ENCODE measurements at places on chromosomes 2 and 18.
A peak's percentile ranks its signal among the peaks of the same experiment; 100 is the strongest.

- no peak for DNase-seq
Observed at GRCh38 chr2:33370636-33371265, 105.7 kb upstream of the RASGRP3 start.

GRCh38 chr2:113203901-113204519, 30.2 kb downstream of the PSD4 start:
- DNase-seq, result peak; percentile 64

GRCh38 chr18:52437161-52437560, 97.2 kb downstream of the DCC start:
- DNase-seq, result no peak

DNA sequence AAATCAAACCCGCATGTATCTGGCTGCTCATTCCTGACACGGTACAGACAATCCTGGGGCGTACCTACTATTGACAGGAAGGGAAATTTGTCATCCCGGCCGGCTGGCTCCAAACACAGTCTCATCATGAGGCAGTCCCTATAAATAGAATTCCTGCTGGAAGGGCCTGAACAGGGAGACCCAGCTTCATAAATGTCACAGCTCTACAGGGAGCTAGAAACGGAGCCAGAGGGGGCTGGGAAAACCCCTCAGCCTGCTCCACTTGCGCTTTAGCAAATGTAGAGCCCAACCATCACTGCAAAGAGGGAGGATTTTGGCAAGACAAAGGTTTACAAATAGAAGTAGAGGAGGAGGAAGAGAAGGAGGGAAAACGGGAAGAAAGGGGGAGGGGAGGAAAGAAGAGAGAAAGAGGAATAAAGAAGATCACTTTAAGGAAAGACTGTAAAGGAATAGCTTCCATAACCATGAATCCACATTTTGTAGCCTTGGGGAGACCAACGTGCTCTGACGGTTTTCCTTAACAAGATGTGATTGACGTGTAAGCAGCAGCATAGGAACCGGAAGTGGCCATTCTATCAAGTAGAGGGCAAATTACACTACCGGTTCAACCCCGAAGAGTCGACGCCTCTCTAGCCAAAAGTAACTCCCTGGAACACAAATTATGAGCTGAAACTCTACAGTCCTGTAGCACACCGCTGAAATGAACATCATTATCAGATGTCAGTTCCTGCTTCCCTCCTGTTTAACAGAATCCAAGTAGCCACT, 56.8 kb upstream of the TTN start:
- no peak for DNase-seq

DNA sequence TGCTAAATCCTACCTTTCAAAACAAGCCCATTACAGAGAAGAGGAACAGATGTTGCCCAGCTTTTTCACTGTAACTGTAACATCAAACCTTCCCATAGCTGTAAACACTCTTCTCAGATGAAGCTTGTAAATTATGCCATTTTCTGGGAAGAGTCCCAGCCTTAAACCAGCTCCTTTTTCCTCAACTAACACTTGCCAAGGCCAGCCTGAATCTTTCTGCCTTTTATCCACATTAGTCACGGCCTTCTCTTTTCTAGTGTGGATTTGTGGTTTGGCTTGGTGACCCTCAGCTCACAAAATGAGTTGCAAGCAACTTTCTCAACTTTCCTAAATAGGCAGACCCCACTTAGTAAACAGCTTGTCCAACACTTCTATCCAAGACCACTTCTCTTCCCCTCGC, 90.2 kb downstream of the CABLES1 start:
- DNase-seq, result no peak

DNA sequence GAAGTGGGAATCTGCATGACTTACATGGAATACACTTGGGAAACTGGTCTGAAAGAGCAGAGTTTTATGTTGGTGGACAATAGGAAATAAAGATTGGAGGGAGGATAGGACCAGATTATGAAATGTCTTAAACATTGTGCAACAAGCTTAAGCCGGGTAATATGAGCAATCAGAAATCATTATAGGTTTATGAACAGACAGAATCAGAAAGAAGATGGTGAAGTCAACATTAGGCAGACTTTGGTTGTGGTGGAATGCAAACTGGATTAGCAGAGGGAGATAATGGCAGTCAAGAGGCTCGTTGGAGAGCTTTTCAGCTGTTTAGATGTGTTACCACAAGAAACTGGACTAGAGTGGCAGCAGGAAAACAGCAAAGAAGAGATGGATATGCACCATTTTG, 43.5 kb downstream of the CRIM1 start:
- no peak for DNase-seq

DNA sequence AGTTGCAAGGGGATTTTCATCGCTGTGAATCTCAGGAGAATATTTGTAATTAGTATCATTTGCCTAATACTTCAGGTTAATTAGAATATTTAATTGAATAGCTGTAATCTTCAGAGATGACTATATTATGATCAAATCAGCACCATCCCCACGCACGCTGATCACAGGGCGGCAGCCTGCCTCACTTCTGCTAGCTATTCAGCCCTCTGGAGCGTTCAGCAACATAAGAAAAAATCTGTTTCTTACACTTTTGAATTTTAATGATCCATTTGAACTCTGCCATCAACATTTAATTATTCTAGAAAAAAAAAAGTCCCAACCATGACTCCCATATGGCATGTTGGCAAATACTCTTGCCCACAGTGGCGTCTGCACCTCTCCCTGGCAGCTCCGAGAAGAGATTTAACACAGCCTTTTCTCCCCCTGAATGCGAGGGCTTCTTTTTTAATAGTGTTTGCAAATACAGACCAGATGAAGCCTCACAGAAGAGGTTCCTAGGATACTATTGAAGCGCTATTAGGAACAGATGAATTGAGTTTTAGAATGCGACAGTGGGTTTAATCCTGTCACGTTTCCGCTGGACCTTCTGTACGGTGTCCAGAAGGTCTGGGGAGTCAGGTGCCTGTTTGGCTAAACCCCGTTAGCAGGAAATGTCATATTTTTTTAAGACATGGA, 731.9 kb upstream of the SALL3 start:
- DNase-seq, result no peak

- no peak for DNase-seq
Observed at GRCh38 chr2:29841386-29842004, 79.9 kb downstream of the ALK start.

DNA sequence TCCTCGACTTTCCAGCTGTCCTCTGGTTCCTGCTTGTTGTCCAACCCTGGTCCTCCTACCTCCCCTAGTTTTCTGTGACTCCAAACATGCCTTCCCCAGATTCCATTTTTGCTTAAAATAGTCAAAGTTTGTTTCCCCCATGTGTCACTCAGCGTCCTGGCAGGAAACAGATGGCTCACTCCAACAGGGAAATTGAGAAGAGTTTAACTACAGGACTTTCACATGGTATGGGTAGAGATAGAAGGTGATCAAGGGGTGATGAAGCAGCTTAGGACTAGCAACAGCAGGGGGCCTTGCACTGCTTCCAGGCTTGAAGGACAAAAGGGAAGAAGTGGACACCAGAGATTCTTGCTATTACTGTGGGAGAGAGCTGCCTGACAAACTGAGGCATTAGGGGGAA, 6.1 kb upstream of the CUL3 start:
- no peak for DNase-seq

- DNase-seq, result peak; percentile 18
Observed at GRCh38 chr2:102848366-102848839, 86.6 kb downstream of the TMEM182 start.

DNA sequence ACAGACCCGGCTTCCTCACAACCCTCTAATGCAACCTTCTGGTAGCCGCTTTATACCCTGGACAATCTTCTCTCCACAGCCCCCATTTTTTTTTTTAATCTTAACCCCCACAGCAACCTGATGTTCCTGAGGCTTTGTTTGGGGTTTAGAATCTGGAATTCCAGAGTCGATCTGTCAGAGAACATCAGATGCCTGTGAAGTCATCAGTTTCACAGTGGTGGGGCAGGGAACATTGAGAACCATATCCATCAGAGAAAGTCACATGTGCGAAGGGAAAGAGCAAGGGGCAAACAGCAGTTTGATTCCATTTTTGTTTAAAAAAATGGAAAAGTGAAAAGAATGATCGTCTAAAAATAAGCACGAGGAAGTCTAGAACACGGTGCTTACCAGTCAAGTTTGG, 20.6 kb downstream of the NPAS2 start:
- no peak for DNase-seq

- no peak for DNase-seq
Observed at GRCh38 chr2:209845666-209846065, 74.0 kb downstream of the UNC80 start.

- DNase-seq, result no peak
Observed at GRCh38 chr2:102290594-102290993, 20.8 kb upstream of the IL1RL1 start.

DNA sequence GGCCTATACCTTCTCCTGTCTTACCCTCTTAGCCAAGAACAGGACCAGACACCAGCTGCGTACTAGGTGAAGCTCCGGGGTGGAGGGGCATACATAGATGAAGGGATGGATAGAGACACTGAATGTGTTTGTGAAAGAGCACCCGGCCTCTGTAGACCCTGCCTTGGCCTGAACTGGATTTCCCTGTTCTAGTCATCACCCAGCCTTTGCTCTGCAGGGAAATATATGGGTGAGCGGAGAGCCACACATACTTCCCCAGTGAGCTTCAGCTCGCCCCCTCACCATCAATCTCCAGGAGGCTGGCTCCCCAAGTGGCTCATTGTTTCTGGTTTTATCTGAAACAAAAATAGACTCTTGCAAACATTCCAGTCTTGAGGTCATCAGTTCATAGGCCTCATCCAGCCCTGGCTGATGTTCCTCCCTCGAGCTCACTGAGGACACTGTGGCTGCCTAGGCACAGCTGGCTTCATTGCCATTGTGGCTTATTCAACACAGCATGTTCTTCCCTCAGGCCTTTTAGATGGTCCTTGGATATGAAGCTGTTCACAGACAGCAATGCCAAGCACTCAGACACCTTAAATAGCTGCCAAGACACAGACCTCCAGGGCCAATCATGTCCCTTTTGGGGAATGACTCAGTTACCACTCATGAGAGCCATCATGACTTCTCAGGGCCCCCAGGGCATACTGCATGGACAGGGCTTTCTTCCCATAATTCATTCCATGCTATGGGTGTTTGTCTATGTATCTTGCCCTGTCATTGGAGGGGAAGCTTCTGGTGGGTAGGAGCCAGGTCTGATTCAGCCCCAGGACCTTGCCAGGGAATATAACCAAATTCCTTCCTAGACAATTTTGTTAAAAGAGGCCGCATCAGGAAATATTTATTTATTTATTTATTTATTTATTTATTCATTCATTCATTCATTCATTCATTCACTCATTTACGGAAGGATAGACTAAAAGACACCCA, 82.4 kb downstream of the TTC32 start:
- no peak for DNase-seq

DNA sequence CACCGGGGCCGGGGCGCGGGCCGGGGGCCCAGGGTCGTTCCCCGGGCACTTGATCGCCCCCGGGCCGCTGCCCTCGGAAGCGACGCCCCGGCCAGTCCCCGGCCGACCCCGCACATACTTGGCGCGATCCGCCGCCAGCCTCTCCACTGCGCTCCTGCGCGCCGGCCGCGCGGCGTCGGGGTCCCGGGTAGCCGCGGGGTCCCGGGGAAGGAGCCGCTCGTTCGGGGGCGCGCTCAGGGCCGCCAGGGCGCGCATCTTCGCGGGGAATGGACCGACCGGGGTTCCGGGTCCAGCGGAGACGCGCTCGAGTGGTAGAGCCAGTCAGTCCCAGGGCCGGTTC, 204 bp downstream of the FAM110C start:
- no peak for DNase-seq

DNA sequence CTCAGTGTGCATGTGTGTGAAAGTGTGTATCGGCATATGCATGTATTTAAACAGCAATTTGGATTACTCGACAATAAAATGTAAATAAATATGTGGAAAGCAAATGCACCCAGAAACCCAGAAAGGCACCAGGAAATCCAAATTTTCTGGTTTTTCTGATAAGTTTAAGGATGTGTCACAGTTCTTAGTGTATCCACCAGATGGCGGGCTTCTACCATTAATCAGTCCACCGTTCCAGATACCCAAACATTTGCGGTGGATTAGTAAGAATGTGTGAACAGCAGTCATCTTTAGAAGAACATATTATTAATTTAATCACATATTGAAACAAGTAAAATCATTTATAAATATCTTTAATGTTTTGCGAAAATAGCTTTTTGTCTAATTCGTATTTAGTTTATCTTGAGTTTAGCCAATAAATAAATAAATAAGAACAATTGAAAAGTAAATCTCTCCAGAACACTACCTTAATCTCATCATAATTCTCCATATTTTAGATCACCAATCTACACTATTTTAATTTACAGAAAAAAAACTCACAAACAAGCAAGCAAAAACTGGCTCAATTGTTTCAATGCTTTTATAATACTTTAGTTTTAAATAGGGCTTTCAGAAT, 298.9 kb downstream of the DSEL start:
- DNase-seq, result peak; percentile 30

DNA sequence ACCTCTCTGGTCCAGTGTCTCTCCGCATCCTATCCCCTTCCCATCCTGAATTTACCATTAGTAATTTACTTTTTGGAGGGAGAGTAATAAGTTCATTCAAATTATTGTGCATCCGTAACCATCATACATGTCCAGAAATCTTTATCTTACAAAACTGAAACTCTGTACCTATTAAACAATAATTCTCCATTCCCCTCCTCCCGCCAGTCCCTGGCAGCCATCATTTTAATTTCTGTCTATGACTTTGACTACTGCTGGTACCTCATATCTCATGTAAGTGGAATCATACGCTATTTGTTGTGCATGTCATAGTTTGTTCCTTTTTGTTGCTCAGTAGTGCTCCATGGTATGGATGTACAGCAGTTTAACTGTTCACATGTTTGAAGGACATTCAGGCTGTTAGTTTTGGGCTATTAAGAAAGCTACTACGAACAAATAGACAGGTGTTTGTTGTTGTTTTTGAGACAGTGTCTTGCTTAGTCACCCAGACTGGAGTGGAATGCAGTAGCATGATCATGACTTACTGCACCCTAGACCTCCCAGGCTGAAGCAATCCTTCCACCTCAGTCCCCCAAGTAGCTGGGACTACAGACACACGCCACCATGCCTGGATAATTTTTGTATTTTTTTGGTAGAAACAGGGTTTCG, 2.0 kb downstream of the LIMS1 start:
- DNase-seq, result no peak

GRCh38 chr18:189254-189653, 30.9 kb downstream of the USP14 start:
- no peak for DNase-seq

DNA sequence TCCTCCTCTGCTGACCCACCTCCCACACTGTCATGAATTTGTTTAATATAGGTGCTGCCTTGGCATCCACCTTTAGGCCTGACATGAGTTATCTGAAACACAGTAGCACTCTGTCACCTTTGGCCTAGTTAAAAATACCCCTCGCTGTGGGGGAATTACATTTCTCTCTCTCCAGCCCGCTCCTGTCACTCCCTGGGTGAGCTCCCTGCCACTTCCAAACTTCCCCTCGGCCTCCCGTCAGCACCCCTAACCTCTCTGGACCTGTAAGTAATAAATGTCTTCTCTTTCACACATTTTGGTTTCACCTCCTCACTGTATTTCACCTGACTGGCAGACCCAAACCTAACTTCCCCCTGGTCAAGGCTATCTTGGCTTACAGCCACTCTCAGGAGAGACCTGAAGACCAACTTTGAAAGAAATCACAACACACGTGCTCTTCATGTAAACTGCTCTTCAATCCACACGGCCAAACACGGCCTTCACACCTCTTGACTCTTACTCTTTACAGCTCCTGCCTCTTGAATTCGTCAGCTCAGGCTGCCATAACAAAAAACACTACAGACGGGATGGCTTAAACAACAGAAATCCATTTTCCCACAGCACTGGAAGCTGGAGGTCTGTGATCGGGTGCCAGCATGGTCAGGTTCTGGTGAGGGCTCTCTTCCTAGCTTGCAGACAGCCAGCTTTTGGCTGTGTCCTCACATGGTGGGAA, 28.3 kb downstream of the REEP1 start:
- no peak for DNase-seq

- no peak for DNase-seq
Observed at GRCh38 chr2:187478719-187479118, 30.7 kb upstream of the CALCRL start.

Data from stimulated activated CD4-positive, alpha-beta T cell treated with anti-CD3 and anti-CD28 coated beads, Interleukin-4, amount 100 ng/mL, for 4 hours (primary cell).